ENCODE measurements at places on chromosomes 2 and 18. TPM values are rescaled to one million over a fixed set of nuclear protein-coding genes. Genes with fewer than 3 reads are reported as not detected.
A peak's percentile ranks its signal among the peaks of the same experiment; 100 is the strongest.

GRCh38 chr2:96987301-96987909, 1.0 kb upstream of the FAM178B start:
- DNase-seq, result no peak

CDH2 gene
- 6.5 TPM for total RNA-seq

GRCh38 chr2:239106966-239107365, 259.1 kb downstream of the TWIST2 start:
- DNase-seq, result peak; percentile 58

DNA sequence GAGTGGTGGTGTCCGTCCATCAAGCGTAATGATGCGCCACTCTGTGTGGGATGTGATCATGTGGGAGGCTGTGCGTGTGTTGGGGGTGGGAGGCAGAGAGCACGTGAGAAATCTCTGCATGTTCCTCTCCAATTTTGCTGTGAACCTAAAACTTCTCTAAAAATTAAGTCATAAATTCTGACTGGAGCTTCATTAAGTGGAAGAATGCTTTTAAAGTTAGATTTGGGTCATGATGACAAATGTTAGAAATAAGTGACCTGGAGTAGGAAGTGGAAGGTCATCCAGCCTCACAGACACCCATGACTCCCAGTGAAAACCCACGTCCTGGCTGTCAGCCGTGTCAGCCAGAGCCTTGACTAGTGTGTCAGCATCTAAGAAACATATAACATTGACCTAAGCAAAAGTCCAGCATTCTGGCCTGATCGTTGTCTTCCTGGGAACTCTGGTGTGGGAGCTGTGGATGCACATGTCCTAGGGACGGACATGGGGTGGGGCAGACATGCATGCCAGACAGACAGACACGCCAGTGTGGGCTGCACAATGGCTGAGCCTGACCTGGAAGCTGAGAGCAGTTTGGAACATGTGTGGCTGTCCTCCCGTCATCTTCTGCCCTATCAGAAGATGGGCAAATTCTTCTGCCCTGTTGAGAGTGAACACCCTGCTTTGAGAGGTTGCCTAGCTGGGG, 245.6 kb downstream of the FAM210A start:
- no peak for DNase-seq
